ENCODE measurements at places on chromosomes 3 and 15.

DNA sequence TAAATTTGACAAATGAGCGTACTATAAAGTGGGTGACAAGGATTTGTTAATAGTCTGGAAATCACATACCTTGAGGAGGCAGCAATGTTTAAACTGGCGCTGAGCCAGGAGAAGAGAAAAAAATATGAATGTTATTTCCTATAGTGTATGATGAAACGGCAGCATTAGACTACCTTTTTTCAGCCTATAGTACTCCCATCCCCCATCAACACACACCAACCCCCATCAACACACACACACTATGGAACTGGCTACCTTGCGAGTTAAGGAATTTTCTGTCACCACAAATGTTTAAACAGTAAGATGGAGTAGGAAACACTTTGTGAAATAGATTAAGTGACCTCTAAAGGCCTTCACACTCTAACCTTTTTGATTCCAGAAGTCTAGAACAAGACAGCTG is 46.8 kb upstream of the ZCWPW2 start:
- DNase-seq, result no peak

GRCh38 chr3:39267631-39268548 is 11.9 kb downstream of the CX3CR1 start:
- DNase-seq, result no peak

DNA sequence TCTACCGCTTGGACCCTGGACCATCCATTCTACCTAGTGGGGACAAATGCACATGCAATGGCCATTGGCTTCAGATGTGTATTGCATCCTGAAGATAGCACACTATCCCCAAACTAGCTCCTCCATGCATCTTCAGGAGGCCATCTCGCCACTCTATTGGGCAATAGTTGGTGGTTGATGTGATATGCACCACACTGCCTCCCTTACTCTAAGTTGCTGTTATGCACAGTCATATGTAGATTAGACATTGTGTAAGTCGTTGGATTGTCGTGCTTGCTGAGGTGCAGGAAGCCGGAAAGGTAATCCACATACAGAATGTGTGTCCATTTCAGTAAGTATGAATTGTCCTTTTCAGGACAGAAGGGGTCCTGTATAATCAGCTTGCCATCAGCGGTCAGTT is 26.7 kb upstream of the PLA2G4D start:
- no peak for DNase-seq

DNA sequence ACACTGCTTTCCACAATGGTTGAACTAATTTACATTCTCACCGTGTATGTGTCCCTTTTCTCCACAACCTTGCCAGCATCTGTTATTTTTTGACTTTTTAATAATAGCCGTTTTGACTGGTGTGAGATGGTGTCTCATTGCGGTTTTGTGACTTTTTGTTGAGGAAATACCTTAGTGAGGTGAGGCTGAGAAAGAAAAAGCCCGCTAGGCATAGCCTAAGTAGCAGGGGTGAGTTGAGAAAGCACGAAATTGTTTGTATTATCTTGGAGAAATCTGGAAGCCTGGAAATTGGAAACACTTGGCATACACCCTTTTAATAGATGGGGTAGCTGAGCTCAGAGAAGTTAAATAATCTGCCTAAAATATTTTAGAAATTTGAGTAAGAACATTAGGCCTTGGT is 61.5 kb upstream of the CFAP161 start:
- DNase-seq, result no peak

Measured in astrocyte of the cerebellum (primary cell).